ENCODE measurements at places on chromosomes 7 and 10. TPM values are rescaled to one million over a fixed set of nuclear protein-coding genes. Genes with fewer than 3 reads are reported as not detected.

The INHBA gene
- 0.89 TPM for total RNA-seq

The PDE1C gene
- 198 TPM for total RNA-seq

The PPP1R3A gene
- total RNA-seq: 121 TPM

The MBL2 gene
- not detected for total RNA-seq

The FAM25C gene
- not detected for total RNA-seq

The CFAP46 gene
- total RNA-seq: 0.57 TPM

The PILRB gene
- 9.2 TPM for total RNA-seq

The MACC1 gene
- 0.16 TPM for total RNA-seq

The PVRIG gene
- total RNA-seq: not detected

The ACTA2 gene
- total RNA-seq: 75.2 TPM

The CXCL12 gene
- 144 TPM for total RNA-seq

The FXYD4 gene
- total RNA-seq: not detected

The CDC14C gene
- total RNA-seq: not detected

The TCAF2 gene
- total RNA-seq: 0.38 TPM

The NUDT5 gene
- total RNA-seq: 10.1 TPM

The PRSS2 gene
- not detected for total RNA-seq

The CDHR1 gene
- 0.65 TPM for total RNA-seq

The VPS37D gene
- 3.0 TPM for total RNA-seq

The ARMH3 gene
- total RNA-seq: 51.9 TPM

The NKX6-2 gene
- not detected for total RNA-seq

The INSYN2A gene
- not detected for total RNA-seq

The TAS2R41 gene
- total RNA-seq: not detected

The SLC35B4 gene
- 5.6 TPM for total RNA-seq

The CYP2C8 gene
- total RNA-seq: not detected

The EFCAB10 gene
- total RNA-seq: not detected

The EBLN1 gene
- not detected for total RNA-seq

The GRID1 gene
- total RNA-seq: 1.3 TPM

The CALML5 gene
- total RNA-seq: not detected

The SPDYE5 gene
- total RNA-seq: not detected

The TMEM176B gene
- total RNA-seq: 43.1 TPM

The SLC26A5 gene
- not detected for total RNA-seq

The OR2A1 gene
- not detected for total RNA-seq

The CNPY1 gene
- not detected for total RNA-seq

The SEMA3C gene
- 67.8 TPM for total RNA-seq

The PGAM2 gene
- 1,123 TPM for total RNA-seq

The PON1 gene
- not detected for total RNA-seq

The TBX20 gene
- total RNA-seq: 138 TPM

The DUSP5 gene
- total RNA-seq: 6.2 TPM

The ZKSCAN5 gene
- total RNA-seq: 6.7 TPM

The RARRES2 gene
- 32.6 TPM for total RNA-seq
